ENCODE measurements at places on chromosomes 11 and 22.

GRCh38 chr11:119322360-119322739, 5.4 kb upstream of the MCAM start:
- DNase-seq, result no peak

- DNase-seq, result peak; percentile 1
Observed at GRCh38 chr11:76524919-76525318, 80.1 kb downstream of the EMSY start.

- DNase-seq, result no peak
Observed at GRCh38 chr11:11370255-11370961, 17.4 kb upstream of the CSNK2A3 start.

DNA sequence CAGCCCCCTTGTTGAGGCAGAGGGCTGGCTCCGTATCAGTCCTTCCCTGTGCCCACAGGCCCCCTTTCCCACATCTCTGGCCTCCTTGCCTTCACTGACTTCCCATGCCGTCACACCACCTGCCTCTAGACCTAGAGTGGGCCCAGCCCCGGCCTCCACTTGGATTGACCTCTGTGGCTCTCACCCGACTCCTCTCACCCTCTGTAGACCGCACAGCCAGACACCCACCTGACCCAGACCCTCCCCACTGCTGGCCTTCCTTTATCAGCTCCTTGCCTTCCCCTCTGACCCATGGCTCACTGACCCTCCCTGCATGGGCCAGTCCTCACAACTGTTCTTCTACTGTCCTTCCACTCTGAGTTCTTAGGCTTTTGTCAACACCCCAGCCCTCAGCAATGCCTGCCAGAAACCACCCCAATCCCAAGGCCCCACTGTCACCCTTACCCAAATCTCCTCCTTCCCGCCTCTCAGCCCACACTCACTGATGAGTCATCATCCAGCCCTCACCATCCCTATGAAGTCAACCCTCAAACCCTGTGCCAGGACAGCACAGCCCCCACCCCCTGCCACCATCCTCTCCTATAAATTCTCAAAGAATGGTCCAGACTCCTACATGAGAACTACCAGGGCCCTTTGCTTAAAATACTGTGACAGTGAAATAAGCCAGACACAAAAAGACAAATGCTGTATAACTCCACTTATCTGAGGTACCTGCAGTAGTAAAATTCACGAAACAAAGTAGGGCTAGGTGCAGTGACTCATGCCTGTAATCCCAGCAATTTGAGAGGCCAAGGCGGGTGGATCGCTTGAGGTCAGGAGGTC, 53.4 kb downstream of the SCGB1A1 start:
- no peak for DNase-seq

All from DMS79 (cell line).